Glomerular endothelial cell (primary cell): ENCODE measurements at places on chromosomes 1 and 21. TPM values are rescaled to one million over a fixed set of nuclear protein-coding genes. Genes with fewer than 3 reads are reported as not detected.

GRCh38 chr1:110186558-110186957 is 23.6 kb upstream of the KCNC4 start:
- no peak for DNase-seq

GRCh38 chr1:234499119-234499942 is 20.4 kb upstream of the TARBP1 start:
- no peak for DNase-seq

GRCh38 chr1:47181095-47181954 is 8.5 kb downstream of the PDZK1IP1 start:
- DNase-seq, result no peak

DNA sequence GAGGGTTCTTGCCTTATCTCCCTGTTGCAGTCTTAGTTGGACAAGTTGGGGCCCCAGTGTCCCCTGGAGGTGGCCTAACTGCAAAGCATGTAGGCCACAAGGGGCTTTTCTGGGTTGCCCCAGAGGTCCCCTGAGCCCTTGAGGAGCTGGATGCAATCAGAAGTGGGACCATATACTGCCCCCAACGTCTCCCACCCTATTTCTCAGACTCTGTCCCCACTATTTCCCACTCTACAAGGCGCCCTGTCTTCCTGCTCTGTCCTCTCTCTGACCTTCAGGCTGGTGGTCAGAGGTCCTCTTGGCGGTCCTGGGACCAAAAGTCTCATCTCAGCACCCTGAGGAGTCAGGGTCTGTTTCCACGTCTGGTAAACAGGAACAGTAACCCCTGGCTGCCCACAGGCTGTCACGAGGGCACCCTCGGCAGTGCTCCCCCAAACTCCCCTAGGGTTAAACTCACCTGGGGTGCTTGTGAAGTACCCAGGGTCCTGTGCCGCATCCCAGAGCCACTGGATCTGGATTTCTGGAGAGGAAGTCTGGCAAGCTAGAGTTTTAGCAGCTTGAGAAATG is 14.9 kb downstream of the PROK1 start:
- no peak for DNase-seq

DNA sequence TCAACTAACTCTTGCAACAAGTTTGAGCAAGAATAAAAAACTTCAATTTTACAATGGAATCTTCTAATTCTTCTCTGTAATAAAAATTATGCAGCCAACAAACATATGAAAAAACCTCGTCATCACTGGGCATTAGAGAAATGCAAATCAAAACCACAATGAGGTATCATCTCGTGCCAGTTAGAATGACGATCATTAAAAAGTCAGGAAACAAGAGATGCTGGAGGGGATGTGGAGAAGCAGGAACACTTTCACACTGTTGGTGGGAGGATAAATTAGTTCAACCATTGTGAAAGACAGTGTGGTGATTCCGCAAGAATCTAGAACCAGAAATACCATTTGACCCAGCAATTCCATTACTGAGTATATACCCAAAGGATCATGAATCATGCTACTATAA is 327.5 kb upstream of the LYPLAL1 start:
- no peak for DNase-seq

- no peak for DNase-seq
Measured at GRCh38 chr21:44024257-44024656, 12.1 kb downstream of the TRAPPC10 start.

DNA sequence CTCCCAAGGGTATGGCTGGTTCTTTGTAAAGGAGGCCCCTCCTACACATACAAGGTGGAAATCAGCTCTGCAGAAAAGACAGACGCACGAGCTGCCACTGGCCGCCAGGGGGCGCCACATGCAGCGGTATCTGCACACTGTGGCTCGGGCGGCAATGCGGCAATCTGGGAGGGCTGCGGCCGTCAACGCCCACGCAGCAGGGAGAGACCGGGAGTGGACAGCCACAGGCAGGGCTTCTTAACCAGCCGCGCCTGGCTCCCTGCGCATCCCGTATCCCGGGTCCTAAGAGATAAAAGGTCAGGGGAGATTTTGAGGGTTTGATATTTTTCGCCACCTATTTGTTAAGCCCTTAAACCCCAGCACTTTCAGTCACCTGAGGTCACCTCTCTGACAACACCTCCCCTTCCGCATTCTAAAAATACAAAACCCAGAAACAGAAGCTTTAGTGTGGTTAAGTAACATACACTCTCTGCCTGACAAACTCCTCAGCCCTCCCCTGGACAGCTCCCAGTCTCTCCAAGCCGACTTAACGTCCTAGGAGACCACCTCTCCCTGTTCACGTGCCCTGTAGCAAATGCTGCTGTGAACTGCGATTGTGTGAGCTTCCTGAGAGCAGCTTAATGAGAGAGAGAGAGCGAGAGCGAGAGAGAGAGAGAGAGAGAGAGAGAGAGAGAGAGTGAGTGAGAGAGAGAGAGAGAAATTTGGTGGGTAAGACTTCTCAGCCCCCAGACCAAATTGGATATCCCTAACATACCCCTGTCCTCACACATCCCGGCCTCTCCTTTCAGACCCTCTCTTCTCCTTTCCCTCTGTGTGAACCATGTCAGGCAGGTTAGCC is 13.5 kb upstream of the KCNA2 start:
- peak; percentile 10 for DNase-seq

DNA sequence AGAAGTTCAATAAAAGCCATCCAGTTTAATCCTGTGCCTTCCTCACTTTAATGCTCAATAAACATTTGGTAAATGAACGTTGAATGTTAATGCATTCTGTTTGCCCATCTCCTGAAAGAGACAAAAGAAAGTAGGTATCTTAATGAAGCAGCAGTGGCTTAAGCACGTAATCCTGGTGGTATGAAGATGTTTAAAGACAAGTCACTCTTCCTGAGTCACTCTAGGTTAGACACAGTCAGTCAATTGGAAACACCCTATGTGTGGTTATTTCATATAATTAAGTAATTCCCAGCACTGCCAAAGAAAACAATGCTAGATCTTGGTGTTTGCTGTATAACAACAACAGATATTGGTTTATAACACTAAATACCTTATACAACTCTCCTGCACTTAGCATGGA is 334.0 kb upstream of the FMN2 start:
- DNase-seq, result no peak

- no peak for DNase-seq
Measured at GRCh38 chr21:44865561-44866280, 7.8 kb downstream of the PTTG1IP start.

GRCh38 chr1:31423418-31423947 is 10.5 kb downstream of the SERINC2 start:
- no peak for DNase-seq

GRCh38 chr1:215001419-215002021 is 81.0 kb upstream of the KCNK2 start:
- DNase-seq, result no peak

DNA sequence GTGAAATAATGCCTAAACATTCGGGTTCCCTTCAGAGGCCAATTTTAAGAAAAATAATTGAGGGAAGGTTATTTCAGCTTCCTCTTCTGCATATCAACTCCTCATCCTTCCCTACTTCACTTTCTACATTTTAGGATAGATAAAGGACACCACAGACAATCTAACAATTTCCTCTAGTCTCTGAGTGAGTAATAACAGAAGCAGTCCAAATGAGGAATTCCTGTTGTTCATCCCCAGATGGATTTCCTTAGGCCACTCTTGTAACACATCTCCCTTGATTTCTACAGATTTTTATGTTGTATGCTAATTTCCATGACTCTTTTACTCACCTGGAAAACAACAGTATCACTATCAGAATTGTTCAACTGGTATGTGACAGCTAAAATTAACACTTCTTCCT is 87.7 kb upstream of the LYPLAL1 start:
- DNase-seq, result no peak

- no peak for DNase-seq
Measured at GRCh38 chr1:202192770-202193613, 607 bp upstream of the LGR6 start.

DNA sequence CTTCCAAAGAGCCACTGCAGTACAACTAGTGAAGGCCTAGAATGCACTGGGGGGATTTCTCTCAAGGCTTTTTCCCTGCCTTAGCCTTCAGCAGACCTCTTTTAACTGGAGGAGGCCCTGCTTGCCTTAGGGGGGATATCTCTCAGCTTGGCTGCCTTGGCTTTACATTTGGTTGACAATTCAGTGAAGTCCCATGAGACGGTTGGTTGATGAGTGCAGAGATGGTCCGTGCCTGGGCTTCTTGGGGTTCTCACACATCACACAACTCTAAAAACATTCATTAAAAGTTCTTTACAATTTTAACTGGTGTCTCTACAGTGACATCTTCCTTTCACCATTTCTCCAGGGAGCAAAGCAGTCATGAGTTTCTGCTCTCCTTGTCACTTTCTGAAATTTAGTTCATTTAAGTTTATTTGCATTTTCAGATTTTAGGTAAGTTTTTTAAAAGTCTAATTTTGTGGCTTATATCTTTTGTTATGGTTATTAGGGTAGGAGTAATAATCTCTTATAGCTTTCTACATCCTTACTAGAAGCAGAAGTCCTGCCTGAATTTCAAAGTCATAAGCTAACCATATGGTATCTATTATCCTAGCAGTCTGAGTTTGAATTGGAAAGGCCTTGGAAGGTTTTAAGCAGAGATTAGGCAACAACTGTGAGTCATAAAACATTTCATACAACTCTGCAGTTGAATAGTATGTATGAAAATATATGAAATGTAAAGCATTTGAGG is 487.6 kb downstream of the DPYD start:
- DNase-seq, result no peak

DNA sequence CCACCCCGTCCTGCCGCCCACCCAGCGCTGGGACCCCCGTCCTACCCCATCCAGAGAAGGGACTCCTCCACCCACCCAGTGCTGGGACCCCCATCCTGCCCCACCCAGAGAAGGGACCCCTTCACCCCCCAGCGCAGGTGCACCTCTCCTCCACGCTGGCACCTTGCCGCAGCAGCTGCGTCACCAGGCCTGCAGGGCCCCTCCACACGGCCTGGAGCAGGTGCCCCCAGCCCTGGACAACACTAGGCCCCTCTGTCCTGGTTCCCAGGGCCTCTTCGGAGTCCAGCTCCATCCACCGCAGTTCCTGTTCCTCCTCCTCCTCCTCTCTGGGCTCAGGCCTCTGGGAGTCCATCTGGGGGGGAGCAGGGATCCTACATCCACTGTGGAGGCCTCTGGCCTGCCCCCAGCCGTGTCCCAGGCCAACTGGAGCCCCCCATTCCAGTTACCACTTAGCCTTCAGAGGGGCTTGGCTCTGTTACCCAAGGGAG is 378 bp downstream of the ANKRD65 start:
- no peak for DNase-seq

- DNase-seq, result no peak
Measured at GRCh38 chr21:33070744-33070997, 730 bp downstream of the OLIG1 start.

GRCh38 chr1:206714331-206715058 is 29.8 kb downstream of the MAPKAPK2 start:
- DNase-seq, result no peak

GRCh38 chr1:116491700-116492357 is 79.0 kb downstream of the CD58 start:
- no peak for DNase-seq

GRCh38 chr1:175188936-175189335 is 3.6 kb downstream of the KIAA0040 start:
- no peak for DNase-seq

- no peak for DNase-seq
Measured at GRCh38 chr1:115565791-115566190, 76.0 kb upstream of the VANGL1 start.

DNA sequence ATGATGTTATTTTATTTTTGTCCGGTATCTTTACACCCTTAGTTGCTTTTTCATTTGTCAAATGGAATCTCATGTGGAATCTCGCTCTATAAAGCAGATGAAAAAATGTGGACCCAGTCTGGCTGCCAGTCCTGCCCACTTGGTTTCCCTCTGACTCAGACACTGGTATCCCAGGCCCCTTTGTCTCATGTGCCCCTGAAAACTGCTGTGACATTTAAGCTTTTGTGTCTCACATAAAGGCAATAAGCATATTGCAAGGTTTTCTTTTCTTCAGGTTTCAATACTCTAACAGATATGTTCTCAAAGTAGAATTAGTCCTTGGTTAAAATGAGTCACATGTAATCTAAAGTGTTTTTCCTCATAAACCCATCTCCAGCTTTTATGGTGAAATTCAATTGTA is 183.3 kb downstream of the ST6GALNAC3 start:
- DNase-seq, result no peak

DNA sequence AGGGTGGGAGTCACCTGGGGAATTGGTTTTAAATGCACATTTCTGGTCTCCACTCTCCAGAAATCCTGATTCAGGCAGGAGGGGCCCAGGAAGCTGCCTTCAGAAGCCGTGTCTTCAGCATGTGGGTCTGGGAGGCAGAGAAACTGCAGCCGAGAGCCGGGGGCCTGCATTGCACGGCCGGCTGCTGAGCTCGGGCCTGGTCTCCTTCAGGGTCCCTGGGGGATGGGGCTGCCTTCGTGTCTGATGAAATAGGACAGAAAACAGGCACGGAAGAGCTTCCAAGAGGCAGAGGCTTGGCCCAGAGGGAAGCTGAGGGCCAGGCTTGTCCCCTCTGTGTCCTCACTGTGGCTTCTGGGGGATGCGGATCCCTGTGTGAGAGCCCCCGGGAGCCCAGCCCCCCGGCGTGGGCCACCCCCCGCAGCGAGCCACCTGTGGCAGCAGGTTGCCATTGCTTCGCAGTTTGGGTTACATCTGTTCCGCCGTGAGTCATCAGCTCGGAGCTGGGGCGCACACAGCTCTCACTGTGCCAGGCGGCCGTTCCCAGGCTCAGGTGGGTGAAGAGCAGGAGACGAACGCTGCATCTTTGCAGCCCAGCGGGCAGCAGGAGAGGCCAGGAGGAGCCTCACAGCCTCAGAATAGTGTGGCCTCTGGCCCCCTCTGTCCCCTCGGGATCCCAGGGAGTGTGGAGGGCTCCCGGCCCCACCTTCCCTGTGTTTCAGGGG is 72.4 kb downstream of the AJAP1 start:
- no peak for DNase-seq

- no peak for DNase-seq
Measured at GRCh38 chr1:23376890-23377811, 7.5 kb upstream of the ZNF436 start.

- DNase-seq, result no peak
Measured at GRCh38 chr1:65814752-65815151, 22.1 kb downstream of the PDE4B start.

GRCh38 chr1:193634470-193634869 is 448.1 kb upstream of the B3GALT2 start:
- no peak for DNase-seq

- no peak for DNase-seq
Measured at GRCh38 chr1:206551986-206552326, 44.6 kb downstream of the RASSF5 start.

The CFAP74 gene
- not detected in 2 replicates for total RNA-seq

The KRTAP11-1 gene
- not detected in 2 replicates for total RNA-seq

The NBPF10 gene
- 0.15 and 0.47 TPM in 2 replicates for total RNA-seq

The JAM2 gene
- 8.0 and 8.5 TPM in 2 replicates for total RNA-seq

The GJB4 gene
- 0.44 TPM in 1 of 2 replicates, not detected in the other for total RNA-seq

The ZNF362 gene
- 15.8 and 30.3 TPM in 2 replicates for total RNA-seq

The ZNF684 gene
- total RNA-seq, result 1.7 and 2.0 TPM in 2 replicates

The C1orf94 gene
- total RNA-seq, result not detected in 2 replicates

The PEX11B gene
- total RNA-seq, result 30.0 and 32.7 TPM in 2 replicates

The CLCA4 gene
- not detected in 2 replicates for total RNA-seq

The NBPF6 gene
- not detected in 2 replicates for total RNA-seq

The CHTOP gene
- 28.3 and 43.9 TPM in 2 replicates for total RNA-seq

The SEC16B gene
- total RNA-seq, result 1.5 and 1.6 TPM in 2 replicates
